ENCODE measurements at places on chromosomes 13 and 19.

DNA sequence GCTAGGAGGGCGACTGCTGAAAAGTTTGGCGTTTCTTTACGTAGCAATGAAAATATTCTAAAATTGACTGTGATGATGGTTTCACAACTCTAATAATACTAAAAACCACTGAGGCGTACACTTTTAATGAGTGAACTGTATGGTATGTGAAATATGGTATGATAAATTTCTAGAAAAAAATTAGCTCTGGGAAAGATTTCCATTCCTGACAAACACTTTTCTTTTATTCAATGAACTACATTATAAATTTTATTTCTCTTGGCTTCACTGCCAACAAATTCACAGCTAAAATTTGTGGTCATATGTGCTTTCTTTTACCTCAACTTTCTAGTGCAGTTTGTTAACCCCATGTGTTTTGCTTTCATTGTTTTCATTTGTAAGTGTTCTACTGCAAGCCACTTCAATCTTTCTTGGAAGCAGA is 11.1 kb downstream of the ZC3H13 start:
- DNase-seq: no peak

DNA sequence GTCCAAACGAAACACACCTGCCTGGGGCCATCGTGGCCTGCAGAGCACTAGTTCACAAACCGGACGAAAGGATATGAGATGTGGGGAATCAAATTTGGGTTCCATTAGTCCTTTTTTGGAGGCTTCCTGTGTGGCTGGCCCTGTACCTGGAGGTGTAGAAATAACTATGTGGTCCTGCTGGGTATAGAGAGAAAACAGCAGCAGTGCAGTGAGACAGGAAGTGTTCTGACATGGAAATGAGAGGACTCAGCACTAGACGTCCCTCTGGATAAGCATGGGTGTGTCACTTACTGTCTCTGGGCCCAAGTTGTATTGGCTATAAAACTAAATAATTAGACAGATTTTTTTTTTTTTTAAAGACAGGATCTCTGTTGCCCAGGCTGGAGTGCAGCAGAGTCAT is 12.3 kb downstream of the KDELR1 start:
- no peak for DNase-seq

DNA sequence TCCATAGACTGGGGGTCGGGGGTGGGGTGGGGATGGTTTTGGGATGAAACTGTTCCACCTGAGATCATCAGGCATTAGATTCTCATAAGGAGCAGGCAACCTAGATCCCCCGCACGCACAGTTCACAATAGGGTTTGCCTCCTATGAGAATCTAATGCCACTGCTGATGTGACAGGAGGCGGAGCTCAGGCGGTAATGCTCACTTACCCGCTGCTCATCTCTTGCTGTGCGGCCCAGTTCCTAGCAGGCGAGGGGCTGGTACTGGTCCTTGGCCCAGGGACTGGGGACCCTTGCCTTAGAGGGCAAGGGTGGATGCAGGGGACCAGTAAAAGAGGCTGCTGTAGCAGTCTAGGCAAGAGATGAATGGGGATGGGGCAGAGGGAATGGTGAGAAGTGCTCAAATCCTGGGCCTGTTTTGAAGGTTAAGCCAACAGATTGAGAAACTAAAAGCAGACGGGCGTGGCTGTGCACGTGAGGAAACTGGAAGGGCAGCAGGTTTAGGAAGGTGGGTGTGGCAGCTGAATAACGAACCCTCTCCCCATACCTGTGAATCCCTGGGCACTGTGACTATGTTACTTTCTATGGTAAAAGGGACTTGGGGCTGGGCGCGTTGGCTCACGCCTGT is 1.5 kb upstream of the ERICH4 start:
- DNase-seq: no peak

- no peak for DNase-seq
These were observed 1.5 kb downstream of the FCAR start for GRCh38 chr19:54875506-54875905.

DNA sequence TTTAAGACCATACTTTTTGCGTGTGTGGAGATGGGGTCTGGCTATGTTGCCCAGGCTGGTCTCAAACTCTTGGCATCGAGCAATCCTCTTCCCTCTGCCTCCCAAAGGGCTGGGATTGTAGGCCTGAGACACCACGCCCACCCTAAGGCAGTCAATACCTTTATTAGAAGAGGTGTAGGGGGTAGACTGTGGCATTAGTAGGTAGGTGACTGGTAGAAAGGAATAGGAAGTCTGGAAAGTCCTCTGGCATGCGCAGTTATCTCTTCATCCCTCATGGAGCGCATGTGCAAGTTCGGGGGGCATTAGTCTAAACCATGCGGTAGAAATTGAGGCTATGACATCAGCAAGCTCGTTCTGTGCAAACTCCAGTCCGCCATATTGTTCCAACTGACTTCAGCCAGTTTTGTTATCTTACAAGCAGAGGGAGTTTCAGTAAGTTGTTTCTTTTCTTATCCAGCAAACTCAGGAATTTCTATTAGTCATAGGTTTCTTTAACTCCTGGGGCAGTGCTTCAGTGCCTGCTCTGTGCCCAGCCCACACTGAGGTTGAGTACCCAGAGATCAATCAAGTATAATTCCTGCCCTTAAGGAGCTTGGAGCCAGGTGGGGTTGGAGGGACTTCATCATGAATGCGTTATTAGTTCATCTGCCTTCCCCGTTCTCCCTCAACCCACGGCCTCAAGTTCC is 7.3 kb upstream of the RANBP3 start:
- DNase-seq: no peak

DNA sequence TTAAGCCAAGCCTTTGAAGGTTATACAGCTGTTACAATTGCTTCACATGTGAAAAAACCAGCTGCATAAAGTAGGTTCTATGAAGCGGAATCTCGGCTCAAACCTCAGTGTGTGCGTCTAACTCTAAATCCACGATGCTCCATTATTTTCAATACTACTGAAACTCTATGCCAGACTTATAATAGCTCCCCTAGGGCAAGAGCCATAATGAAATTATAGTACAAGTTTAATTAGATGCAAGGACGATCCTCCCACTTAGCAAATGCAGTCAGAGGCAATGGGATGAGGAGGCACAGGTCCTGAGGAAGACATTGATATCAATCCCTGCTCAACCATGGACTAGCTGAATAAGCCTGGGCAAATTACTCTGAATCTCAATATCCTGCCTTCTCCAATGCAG is 31.1 kb downstream of the SLC7A1 start:
- no peak for DNase-seq

DNA sequence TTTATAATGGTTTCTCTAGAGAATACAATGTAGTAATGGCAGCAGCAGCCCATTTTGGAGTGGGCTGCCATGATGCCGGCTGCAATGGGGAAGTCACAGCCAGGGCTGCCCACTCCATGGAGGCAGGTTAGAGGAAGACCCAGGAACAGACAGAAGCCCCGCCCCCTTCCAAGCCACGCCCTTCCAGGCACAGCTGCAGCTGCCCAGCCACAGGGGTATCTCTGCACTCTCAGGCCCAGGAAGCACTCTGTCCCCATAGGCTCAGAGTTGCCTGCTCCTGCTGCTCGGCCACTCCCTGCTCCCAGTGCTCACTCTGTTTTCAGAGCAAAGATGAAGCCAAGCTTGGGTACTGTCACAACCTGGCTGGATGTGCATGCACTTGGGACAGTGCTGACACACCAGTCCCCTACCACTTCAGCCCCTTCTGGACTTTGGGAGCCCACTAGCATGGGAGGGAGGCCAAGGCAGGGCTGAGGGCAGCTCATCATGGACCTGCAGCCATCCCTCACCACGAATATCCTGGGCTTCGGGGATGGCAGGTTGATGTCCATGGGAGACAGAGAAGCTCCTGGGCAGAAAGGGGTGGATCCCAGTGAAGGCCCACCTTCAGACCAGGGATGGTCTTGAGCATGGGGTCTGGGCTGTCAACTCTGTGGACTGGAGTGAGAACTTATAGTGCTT is 1224.2 kb downstream of the SLITRK5 start:
- no peak for DNase-seq

DNA sequence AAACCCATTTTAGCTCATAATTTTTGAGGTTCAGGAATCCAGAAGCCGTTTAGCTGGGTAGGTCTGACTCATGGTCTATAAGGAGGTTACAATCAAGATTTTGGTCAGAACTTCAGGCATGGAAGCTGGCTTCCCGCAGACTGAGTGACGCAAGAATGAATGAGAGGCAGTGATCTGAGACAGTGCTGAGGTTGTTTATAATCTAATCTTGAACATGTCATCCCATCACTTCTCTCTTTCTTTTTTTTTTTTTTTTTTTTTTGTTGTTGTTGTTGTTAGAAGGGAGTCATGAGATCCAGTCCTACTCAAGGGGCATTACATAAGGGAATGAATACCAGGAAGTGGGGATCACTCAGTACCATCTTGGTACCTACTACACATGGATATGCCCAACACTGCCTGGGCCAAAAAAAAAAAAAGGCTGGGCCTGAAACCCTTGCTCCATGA is 217.4 kb downstream of the DLEU7 start:
- no peak for DNase-seq

DNA sequence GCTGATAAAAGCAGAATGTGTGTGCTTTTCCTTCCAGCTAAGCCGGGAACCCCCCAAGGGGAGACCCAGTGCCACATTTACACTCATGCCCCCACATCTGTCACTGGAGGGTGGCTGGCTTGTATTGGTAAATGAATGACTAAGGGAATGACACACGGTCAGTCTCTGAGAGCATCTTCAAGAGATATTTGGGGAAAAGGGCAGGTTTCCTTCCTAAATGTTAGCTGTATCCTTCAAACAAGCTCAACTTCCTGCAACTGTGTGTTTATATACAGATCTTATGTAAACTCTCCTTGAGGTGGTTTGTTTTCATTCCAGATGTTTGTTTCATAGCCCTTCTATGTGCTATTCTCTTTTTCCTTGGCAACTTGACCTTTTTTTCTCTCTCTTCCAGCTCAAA is 192.6 kb downstream of the COL4A1 start:
- DNase-seq: no peak

DNA sequence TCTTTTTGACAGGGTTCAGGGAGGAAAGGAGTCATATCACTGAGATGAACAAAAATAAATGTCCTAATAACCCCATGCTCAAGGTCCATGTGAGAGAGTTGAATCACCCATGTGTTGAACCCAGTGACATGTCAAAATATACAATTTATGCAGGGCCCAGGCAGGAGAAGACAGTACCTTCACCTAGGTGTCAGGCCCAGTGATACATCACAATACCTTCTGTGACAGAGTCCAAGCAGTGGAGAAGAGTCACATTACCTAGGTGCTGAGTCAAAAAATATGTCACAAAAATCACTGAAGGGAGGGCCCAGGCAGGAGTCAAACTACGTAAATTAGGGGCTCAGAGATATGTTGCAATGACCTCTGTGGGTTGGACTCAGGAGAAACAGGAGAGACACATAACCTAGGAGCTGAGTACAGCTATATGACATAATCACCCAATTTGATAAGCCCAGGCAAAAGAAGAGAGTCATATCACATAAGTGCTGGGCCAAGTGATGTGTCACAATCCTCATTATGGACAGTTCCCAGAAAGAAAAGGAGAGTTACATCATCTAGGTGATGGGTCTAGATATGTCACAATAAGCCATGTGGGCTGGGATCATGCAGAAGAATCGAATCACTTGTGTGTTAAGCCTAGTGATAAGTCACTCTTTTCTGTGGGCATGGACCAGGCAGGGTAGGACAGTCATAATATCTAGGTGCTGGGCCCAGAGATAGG is 13.8 kb upstream of the ZNF724 start:
- no peak for DNase-seq

DNA sequence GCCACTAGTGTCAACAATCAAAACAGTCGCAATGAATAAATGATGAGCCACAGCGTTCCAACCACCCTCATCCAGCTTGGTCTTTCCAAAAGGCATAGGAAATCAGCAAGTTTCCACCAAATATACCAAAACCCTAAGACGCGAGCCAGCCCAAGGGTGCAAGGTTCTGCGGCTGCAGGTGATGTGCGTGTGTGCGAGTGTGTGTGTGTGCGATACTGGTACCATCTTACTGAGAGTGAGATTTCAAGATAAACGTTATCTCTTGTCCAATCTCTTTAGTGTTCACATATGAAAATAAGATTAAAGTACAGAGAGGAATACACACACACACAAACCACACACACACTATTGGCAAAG is 895 bp upstream of the TRPC4 start:
- no peak for DNase-seq

GRCh38 chr13:100045355-100045754 is 43.5 kb upstream of the PCCA start:
- no peak for DNase-seq

DNA sequence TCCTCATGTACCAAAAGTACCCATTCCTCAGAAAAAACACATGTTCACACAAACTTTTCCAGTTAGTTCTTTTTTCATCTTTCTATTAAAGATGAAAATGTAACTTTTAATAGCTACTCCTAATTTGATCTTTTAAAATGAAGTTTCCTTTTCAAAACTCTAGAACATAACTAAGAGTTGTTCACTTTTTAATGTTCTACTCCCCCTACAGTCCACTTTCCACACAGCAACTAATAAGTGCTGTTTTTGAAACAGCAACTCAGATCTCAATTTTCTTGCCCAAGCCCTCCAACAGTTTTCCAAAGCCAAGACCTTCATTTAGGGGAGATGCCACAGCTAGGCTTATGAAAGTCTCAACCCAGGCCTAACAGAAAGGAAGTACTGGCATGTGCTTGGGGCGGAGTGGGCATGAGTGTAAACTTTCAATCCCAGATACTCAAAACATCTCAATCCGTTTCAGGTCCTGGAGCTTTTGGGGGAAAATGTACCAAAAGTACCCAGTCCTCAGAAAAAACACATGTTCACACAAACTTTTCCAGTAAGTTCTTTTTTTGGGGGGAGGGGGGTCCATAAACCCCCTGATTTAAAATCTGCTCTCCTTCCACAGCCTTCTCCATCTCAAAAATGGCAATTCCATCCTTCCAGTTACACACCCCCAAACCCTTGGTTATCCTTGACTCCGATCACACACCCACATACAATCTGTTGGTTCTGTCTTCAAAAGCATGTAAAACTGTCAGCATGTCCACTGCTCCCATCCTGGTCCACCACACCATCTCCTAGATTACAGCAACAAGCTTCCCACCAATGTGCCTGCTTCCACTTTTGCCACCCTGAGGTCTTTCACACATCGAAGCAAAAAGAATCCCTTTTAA is 2.0 kb downstream of the FBL start:
- DNase-seq: no peak

DNA sequence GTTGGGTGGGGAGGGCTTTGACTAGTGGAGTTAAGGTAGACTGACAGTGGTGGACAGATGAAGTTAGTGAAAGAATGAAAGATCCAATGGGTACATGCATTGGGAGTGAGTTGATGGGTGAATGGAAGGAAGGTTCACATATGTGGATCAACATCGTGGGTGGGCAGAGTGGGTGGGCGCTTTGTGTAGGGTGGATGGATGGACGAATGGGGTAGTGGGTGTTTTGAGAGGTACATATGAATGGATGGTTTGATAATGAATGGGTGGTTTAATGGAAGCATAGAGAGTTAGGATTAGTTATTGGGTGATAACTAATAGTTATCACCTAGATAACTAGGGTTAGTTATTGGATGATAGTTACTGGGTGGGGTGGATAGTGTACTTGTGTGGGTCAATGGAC is 11.5 kb downstream of the ZSWIM4 start:
- DNase-seq: no peak

- DNase-seq: no peak
These were observed 94.7 kb downstream of the MIPEP start for GRCh38 chr13:23794267-23795161.
